Peyer's patch (tissue), 4 donors: ENCODE measurements at places on chromosomes 3 and 15.

DNA sequence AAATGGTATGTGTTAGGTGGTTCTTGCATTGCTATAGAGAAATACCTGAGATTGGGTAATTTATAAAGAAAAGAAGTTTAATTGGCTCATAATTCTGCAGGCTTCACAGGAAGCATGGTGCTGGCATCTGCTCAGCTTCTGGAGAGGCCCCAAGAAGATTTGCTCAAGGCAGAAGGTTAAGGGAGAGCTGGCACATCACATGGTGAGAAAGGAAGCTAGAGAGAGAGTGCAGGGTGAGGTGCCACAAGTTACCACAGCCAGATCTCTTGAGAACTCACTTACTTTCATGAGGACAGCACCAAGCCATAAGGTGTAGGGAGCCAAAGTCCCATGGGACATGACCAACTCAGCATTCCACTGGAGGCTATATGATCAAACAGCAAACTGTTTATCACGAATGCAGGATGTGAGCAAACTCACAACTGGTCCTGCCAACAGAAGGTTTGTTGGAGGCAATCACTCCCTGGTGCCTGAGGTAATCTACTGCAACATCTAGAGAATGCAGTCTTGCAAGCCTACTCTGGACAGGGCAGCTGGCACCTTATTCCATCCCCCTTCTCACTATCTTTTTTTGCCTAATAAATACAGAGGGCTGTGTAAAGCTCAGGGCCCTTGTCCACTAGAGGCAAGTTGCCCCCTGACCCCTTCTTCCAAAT, 28.1 kb upstream of the CCR2 start:
- no peak for DNase-seq

- no peak for DNase-seq
Measured at GRCh38 chr3:112167758-112168157, 34.7 kb upstream of the GCSAM start.

DNA sequence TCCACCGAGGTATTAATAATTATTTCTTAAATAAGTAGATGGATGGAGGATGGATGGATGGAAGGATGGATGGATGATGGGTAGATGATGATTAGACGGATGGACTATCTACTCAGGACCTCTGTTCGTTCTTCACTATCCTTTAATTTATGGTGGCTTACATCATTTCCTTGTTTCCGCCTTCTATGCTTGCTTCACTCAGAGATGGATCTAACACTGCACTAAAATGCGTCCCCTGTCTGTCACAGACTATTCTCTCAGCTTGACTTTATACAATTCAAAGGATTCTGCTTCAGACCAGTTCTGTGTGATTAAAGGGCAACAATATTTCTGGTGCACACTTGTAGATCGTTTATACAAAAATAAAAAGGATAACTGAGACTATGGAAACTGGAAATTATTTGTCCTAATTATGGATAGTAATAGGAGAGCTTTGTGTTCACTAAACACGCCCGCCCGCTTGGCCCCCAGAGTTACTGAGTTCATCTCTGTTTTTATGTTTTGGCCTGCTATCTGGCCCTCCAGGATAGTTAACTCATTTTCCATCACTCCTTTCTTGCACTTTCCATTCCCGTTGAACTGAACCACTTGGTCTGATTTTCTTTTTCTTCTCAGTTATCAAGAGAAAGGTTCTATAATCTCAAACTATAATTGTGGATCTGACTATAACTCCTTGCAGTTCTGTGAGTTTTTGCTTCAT, 41.4 kb upstream of the CA12 start:
- DNase-seq: no peak

DNA sequence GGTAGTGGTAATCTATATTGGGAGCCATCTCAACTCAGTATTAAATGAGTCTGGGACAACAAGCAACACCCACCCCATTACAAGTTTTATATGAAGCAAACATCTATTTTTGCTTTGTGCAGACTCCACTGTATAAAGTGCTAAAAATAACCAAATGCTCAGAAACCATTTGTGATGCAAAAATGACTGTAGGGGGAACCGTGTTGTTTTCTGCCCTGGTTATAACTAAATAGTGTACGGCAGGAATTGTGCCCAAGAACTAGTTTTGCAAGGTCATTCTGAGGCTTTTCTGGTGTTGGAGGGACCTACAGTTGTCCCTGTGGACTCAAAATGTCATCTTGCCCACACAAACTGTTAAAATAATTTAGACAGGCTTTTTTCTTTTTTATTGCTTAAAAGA, 88.3 kb downstream of the ITPR1 start:
- no peak for DNase-seq

DNA sequence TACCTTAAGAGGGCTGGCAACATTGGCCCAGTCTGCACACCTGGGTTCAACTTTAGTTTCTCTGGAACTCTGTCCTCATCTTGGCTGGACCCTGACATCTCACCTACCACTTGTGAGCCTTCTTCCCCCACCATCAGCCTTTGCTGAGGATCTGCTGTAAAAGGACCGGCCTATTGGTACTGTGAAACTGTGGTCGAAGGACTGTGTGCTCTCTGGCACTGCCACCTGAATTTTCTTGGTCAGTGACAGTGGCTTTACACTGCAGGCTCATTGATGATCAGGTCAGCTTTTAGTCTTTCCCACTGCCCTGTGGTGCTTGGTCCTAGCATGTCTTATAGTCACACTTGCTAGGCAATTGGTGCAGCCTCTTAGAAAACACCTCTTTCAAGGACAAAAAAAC, 86.9 kb downstream of the PEX5L start:
- no peak for DNase-seq

DNA sequence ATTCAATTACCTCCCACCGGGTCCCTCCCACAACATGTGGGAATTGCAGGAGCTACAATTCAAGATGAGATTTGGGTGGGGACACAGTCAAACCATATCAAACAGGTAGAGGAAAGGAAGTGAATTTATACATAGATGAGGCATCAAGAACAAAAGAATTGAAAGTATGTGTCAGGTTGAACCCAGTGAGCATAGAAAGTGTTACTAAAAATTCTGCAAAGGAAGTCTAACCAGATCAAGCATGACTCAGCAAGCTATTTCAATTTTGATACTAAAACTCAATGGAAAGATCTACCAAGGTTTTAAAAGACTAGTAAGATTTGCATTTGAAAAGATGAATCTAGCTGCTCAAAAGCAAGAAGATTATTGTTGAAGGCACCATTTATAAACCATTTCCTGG, 323.0 kb downstream of the ROBO2 start:
- DNase-seq: no peak

- DNase-seq: no peak
Measured at GRCh38 chr15:91110407-91110806, 10.3 kb downstream of the SV2B start.

- no peak for DNase-seq
Measured at GRCh38 chr3:170909129-170909903, 879 bp upstream of the EIF5A2 start.

DNA sequence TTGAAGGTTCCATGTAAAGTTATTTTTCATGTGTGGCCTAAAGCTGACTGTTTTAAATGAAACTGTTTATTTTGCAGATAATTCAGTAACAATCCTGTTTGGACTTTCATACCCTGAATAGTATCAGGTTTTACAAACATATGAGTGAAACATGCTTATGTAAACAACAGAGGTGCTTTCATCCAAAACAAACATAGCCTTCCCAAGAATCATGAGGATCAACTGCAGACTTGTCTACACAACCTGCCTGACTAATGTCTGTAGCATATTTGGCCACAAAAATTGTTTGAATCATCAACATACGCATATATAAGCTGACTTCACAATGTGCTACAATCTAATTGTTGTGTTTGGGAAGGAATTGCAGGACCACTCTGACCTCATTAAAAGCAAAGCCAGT, 190.4 kb downstream of the DIPK2A start:
- DNase-seq: no peak

GRCh38 chr3:32296251-32297204, 58.0 kb downstream of the CMTM8 start:
- peak; percentile 84 for DNase-seq

DNA sequence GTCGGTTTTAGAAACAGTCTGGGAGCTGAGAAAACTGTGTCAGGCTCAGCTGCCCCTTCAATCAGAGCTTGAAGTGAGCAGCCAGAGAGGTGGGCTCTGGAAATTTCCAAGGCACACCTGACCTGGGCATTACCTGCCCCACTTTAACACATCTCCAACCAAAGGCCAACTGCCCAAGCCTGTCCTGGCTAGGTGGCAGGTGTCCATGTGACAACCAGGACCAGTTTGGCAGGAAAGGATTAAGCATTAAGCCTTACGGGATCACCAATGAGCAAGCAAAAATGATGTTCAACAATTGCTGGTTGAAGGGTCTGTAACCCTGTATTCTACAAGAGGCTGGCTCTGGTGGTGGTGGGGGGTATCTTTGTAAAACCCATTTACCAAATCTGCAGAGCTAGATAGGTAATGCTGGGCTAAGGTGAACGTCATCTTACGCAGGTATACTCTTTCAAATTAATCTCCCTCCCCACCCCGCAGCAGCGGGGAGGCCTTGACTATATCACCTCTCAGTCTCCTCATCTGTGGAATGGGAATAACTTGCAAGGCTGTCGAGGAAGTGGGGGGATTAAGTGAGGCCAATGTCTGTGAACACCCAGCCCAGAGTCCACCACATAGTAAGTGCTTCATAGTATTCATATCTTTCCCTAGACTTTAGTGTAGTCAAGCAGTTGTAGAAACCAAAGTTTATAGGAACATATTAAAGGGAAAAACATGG, 183.2 kb downstream of the MEGF11 start:
- no peak for DNase-seq

DNA sequence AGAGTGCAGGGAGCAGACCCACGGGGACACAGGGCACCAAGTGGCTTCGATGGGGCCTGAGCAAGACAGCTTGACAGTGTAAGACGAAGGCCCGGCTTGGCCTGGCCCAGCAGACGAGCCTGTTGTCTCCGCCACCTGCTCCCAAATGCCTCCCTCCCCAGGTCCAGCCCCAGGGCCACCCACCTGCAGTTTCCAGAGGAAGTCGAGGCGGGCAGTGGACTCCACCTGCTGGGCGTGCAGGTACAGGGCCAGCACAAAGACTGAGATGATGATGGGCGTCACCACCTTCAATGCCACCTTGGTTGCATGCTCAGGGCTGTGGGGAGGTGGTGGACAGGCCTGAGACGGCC, 94.1 kb downstream of the SEC22A start:
- DNase-seq: no peak

GRCh38 chr15:57445872-57446271, 69.6 kb downstream of the CGNL1 start:
- DNase-seq: no peak

- no peak for DNase-seq
Measured at GRCh38 chr15:98124581-98124980, 164.1 kb downstream of the ARRDC4 start.

GRCh38 chr15:43204016-43204901, 16.6 kb downstream of the EPB42 start:
- peak; percentile 38 for DNase-seq
